ENCODE measurements at places on chromosomes 16 and 17.

DNA sequence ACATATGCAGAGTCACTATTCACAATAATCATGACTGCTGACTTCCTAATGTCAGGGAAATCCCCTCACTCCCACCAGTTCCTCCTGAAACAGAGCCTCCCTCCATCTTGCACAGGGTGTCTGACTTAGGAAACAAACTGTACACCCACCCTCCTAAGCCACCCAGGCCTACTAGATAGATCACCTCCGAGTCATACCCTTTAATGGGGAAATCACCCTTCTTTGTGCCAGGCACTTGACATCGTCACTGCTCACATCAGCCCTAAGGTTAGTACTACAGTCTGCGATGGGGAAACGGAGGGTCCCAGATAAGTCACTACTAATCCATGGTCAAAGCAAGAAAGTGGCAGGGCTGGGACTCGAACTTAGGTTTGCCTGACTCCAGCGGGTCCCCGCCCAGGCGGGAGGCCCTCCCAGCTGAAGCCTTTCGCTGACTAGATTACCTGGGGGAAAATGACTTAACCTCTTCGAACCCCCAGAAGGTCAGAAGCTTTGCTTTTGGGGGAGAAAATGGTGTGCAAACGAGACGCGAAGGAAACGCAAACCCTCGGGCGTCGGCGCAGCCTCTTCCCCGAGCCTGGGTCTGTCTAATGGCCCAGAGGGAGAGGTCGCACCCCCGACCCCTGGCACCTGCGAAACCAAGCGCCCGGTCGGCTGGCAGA, 3.4 kb upstream of the MLLT6 start:
- DNase-seq, result peak; percentile 38

DNA sequence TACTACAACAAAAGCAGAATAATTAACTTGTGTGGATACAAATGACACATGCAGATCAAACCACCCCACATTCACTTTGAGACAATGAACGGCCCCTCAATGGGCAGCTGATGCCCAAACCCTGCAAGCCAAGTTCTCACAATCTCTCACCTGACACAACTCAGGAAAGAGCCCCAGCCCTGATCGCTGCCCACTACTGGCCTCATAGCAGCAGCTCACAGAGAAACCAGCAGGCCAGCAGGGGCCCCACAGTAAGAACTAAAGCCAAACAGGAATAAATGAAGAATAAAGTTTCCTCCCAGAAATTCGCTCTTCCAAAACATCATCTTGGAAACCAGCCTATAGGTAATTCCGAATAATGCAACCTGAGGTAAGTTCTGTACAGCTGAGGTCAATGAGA, 7.7 kb downstream of the AKTIP start:
- peak; percentile 57 for DNase-seq

DNA sequence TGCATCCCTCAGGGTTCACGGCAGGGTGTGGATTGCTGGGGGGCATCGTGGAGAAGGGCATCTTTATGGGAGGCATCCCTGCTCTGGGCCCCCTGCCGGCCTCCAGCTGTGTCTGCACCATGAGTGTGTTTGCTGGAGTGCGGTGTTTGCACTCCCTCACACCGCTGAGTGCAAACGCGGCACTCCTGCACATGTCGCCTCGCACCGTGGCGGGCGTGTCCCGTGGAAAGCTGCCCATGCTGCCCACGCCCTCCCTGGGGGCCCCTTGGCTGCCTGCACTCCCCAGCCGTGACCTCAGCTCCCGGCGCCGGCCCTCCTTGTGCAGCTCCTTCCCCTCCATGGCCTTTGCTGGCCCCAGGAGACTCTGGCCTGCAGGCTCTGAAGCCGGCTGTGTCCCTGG, 74.6 kb upstream of the ZNF750 start:
- DNase-seq, result no peak

DNA sequence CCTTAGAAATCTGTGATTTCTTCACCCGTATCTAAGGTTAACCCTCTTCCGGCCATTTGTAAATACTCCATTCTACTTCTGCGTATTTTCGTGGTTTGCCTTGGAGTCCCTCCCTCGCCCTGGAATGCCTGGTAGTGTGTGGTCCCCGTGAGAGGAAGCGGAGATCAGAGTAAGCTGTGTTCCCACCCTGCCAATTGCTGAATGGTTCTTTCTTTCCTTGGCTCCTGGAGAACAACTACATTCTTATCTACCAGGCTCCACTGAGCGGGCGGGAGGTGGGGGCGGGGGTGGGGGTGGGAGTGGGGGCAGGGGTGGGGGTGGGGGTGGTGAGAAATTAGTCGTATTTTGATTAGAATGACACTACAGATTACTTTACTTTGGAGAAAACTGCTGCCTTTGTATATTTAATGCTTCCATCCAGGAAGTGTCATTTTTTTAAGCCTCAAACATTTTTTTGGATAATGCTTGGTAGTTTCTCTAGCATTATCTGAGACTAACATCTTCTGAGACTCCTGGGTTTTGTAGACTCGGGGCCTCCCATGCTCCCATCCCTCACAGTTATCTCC, 20.9 kb upstream of the FASN start:
- peak; percentile 59 for DNase-seq

DNA sequence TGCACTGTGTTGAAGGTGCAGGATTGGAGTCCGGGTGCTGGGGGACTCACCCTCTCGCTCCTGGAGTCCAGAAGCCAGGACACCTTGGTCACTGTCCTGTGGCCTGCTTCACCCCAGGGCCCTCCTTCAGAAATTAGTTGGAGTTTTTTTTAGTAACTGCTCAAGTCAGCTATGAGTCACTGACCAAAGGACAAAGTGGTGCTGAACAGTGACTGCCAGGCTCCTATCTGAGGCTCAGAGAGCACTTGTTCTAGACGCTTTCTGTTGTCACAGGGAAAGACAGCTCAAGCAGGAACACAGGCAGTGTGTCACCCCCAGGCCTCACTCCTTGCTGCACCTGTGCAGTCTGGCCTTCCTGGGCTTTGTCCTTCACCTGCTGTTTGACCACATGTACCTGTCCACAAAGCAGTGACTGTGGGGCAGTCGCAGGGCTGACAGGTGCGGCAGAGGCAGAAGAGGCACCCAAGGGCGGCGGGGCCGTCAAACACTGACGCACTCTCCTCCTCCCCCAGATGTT, 4.1 kb upstream of the FAAP100 start:
- DNase-seq, result no peak

DNA sequence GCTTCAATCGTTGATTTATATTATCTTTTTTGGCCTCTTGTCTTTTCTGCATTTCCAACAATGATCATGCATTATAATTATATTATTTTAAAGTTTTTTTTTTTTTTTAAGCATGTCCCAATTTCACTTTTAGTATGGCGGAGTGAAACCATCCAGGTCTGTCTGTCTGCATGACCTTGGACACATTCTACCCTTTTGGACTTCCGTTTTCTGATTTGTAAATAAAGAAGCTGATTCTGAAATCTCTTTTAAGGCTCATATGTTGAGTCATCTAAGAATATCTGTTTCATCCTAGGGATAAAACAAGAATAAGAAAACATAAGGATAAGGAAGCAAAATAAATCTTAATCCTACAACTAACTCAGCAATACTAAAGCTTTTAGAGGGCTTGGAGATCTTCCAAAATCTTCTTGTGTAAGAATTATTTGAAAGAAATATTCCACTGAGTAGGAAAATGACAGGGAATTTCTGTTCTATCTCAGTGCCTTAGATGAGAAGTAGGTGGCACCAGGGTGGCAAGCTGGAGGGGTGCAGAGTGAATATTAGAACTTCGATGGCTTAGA, 195.7 kb upstream of the TOX3 start:
- no peak for DNase-seq

- DNase-seq, result no peak
Observed at GRCh38 chr16:9906218-9906617, 276.0 kb downstream of the GRIN2A start.

- peak; percentile 47 for DNase-seq
Observed at GRCh38 chr16:51755039-51755501, 604.0 kb upstream of the SALL1 start.

DNA sequence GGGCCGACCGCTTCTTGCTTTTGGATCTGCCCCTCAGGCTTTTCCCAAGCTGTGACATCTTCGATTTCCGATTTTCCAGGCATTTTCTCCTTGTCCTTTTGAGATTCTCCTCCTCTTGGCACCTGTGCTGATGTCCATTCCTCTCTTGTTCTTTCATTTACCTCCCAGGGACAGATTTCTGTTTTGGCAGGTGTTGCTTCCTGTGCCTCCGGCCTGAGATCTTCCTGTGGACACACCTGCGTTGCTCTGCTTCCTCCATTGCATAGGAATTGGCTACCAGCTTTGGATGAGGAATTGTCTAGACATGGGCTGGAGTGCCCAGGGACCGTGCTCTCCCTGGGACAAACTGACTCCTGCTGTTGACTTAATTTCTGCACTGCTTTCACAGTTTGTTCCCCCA, 15.1 kb downstream of the GPR179 start:
- no peak for DNase-seq

DNA sequence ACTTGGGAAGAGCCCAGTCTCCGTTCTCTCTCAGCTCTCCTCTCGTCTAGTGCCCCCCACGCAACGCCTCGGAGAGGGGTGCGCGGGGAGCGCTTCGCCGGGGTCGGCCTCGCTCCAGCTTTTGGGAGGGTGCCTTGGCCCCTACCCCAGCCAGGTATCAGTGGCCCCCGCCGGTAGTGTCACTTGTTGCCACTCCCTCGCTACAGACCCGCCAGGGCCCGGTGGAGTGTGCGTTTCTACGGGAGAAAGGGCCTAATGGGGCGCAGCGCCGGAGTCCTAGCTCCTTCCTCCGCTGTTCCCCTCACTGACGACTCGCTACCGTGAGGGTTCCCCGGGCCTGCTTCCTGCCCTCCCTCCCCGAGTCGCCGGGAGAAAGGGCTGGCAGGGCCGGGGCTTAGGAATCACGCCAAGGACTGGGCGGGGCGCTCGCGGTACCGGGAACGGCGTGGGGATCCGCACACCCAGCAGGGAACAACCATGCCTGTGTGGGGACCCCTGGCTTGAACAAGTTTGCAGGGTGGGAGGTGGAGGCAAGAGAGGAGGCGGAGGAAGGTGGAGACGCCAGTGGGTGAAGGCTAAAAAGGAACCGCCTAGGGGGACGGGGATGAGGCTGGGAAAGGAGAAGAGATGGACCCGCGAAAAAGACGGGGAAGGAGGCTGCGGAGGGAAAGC, 997 bp upstream of the CDH11 start:
- peak; percentile 59 for DNase-seq

GRCh38 chr17:44642834-44643233, 13.4 kb upstream of the MEIOC start:
- no peak for DNase-seq

- DNase-seq, result no peak
Observed at GRCh38 chr17:1251866-1252608, 18.2 kb upstream of the BHLHA9 start.

GRCh38 chr16:89357055-89357816, 133.1 kb downstream of the ANKRD11 start:
- peak; percentile 65 for DNase-seq

DNA sequence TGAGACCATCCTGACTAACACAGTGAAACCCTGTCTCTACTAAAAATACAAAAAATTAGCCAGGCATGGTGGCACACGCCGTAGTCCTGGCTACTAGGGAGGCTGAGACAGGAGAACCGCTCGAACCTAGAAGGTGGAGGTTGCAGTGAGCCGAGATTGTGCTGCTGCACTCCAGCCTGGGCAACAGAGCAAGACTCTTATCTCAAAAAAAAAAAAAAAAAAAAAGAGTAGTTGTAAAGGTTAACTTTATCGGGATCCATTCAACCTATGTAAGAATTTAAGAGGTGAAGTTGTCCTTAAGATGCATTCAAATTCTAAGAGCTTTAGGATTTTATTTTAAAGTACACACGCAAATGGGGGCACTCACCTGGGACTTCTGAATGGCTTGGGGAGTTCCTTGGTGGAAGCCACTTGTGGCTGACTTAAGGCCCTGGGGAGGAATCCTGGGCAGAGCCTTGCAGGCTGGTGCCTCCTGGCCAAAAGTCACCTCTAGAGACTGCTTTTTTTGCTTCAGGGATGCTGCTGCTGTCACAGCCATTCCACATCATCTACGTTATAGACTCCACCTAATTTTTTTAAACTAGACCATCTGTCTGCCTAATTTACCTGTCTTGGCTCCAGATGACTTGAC, 3.3 kb downstream of the CTCF start:
- DNase-seq, result no peak

DNA sequence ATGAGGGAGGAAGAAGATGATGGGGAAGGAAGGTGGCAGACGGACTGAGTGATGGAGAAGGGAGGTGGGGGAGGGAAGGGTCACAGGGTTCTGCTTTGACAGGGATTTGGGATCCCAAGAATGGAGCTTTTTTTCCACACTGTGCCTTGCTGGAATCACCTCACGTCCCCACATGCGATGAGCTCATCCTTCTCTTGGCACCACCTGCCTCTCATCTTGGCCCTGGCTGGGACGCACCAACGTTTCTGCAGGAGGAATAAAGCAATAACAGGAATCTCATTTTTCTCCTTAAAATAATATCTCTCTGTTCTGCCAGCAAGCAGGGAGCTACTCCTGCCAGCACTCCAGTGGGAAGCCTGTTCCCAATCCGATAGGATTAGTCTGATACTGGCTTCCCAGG, 47.8 kb downstream of the MEOX1 start:
- DNase-seq, result no peak

DNA sequence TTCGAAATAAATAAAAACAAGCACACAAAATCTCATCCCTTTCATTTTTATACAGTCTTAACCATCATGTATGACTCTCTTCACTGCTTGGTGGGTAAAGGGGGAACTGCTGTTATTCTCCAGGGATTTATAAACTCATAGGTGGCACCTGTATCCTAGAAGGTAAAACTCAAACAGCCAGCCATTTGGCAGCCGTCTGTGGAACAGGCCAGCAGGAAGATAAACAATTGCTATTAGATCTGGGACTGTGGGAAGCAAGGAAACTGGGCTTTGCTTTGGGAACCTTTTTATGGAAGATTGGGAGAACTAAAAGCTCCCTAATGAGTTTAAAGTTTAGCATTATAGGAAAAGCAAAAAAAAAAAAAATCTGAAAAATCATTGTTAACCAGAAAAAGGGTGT, 126.0 kb downstream of the TANGO6 start:
- no peak for DNase-seq

- DNase-seq, result peak; percentile 68
Observed at GRCh38 chr16:11796227-11797165, 562 bp downstream of the ZC3H7A start.

GRCh38 chr17:83055911-83056582, 23.4 kb upstream of the METRNL start:
- DNase-seq, result no peak

- peak; percentile 58 for DNase-seq
Observed at GRCh38 chr17:82985973-82986372, 93.4 kb upstream of the METRNL start.
